ENCODE measurements at places on chromosomes 16 and 17.

- DNase-seq = no peak
Measured at GRCh38 chr16:85615014-85615851, 2.1 kb downstream of the GSE1 start.

GRCh38 chr17:50816771-50817751 is 18.3 kb upstream of the WFIKKN2 start:
- no peak for DNase-seq

- no peak for DNase-seq
Measured at GRCh38 chr17:64002658-64003525, 4.7 kb downstream of the PRR29 start.

DNA sequence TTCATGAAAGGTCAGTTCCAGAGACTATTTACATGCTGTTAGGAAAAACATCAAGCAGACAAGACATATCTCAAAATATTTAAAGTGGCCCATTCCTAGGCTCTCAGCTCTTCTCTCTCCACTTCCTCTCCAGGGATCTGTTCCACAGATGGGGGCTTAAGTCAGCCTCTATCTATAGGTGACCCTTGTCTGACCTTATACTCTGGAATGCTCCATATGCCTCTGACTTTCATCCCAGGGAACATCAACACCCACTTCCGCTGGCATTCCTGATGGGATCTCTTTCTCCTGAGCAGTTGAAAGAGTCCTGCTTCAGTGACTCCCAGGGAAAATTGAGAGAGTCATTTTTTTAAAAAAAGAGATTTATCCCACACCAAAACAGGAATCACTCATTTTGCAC is 11.5 kb upstream of the WIPI1 start:
- no peak for DNase-seq

- DNase-seq = no peak
Measured at GRCh38 chr16:4372001-4372577, 441 bp downstream of the VASN start.

DNA sequence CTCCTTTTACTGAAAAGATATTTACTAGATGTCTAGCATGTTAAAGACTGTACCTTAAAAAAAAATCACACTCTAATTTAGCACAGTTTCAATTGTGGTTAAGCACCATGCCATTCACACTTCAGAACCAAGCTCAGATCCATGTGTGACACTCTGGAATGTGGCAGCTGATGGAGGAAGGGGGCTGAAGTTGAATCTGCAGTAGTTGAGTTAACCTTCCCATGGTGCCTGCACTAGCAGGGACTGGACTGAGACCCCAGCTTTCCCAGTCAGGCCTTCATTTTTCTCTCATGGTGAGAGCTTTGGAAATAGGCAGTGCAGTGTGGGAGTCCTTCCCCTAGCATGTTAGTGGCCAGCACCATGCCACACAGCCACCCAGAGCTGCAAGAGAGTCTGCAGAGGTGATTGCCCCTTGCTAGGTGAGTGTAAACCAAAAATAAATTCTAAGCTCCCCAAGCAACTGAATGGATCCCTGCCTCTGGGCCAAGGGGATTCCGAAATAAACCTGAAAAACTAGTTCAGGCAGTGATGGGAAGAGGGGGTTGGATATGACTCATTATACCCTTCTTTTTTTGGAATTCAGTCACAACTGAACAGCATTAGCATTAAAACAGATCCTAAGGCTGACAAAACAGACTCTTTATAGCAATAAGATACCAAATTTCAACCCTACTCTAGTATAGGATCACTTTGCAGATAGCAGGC is 208.5 kb downstream of the WWOX start:
- DNase-seq = no peak

Data from NCI-H1417 treated with DMSO at 0.1 percent for 48 hours (cell line).